Activated CD8-positive, alpha-beta memory T cell treated with anti-CD3 and anti-CD28 coated beads for 4 hours (primary cell): ENCODE measurements at places on chromosomes 7 and 10.

DNA sequence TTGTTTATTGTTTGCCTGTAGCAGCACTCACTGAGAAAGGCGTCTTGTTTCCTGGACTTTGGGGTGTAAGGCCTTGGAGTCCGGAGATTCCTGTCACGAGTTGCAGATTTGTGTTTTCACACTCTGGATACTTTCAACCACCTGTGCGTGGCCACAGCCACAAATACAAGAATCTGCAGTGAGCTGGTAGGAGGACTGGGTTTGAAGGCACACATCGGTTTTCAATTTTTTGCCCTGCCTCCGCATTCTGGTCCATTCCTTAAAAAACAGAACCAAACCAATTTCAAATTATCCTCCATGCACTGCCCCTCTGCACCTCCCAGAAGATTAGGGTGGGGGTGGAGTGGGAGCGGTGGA, 619 bp downstream of the EXOC4 start:
- no peak for DNase-seq

DNA sequence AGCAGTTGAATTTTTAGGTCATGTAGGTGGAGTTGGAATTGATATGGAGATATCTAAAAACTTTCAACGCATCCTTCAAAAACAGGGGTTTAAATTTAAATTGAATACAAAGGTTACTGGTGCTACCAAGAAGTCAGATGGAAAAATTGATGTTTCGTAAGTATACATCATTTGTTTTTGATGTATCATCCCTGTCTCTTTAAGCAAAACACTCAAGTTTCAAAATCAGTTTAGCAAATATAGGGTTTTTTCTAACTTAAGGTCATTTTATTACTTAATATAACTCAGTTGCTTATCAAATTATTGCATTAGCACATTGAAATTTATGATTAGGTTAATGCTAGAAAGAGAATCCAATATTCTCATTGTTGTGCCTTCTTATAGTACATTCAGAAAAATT, 24.6 kb downstream of the DLD start:
- DNase-seq, result no peak

GRCh38 chr10:130740915-130741750, 570.4 kb downstream of the TCERG1L start:
- DNase-seq, result no peak

DNA sequence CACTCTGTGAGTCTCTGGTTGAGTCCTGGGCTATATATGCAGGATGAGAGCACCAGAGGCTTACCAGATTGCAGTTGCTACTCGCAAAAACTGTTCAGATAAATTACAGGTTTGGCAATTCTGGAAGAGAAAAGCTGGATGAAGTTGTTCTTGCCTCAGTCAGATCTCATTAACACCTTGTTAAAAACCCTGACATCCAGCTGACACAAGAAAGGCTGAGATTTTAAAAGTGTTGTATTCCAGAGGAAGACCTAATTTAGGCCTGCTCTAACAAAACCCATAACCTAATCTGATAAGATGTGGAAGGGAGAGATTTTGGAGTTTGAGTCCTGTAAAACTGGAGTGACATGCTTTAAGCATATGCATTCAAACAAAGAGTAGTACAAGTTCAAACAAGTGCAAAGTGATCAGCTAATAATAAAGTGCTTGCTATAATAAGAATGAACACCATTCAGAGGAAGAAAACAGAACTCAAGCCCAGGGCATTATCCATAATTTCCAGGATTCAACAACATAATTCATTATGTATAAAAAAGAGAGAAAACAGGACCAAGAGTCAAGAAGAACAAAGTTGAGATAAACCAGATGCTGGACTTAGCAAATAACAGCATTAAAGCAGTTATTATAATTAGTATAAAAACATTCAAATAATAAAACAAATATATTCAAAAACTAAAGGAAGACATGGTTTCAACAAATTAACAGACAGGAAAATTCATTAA, 135.5 kb downstream of the CD36 start:
- no peak for DNase-seq
